Suppressor macrophage treated with lipopolysaccharide for 4 hours (primary cell): ENCODE measurements at places on chromosomes 3 and 15.

GRCh38 chr3:189166321-189166720 lies 5.5 kb upstream of the TPRG1 start:
- DNase-seq = no peak

- no peak for DNase-seq
These were observed 56.2 kb downstream of the QTRT2 start for GRCh38 chr3:114112696-114113095.

GRCh38 chr3:52246264-52246620 lies 683 bp downstream of the PPM1M start:
- no peak for DNase-seq

DNA sequence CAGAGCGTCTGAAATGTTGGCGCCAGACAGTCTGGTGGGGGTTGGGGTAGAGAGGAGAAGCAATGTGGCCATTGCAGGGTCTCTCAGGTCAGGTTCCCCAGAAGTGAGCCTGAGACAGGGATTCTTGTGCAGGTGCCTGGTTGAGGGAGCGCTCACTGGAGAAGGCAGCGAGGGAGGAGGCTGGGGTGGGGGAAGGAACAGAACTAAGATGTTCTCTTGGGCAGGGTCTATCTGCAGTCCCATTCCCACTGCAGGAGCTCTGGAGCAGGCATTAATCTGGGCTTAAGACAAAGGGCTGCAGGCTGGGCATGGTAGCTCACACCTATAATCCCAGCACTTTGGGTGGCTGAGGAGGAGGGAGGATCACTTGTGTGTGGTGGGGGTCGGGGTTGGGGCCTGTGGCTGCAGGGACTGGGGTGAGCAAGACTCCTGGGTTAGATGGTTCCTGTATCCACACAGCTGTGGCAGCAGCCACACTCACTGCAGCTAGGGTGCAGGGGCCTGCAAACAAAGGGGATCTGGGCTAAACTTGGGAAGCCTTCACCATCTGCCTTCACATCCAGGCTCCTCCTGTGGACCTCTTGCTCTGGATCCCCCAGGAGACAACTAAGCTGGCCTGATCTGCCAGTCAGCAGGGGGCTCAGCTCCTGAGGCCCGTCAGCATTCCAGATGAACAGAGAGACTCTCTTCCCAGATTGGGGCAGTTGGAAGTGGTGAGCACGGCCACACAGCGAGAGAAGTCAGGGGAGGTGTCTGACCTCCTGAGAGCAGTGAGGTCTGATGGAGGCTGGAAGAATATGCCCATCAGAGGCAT lies 172.5 kb downstream of the ABHD5 start:
- no peak for DNase-seq

DNA sequence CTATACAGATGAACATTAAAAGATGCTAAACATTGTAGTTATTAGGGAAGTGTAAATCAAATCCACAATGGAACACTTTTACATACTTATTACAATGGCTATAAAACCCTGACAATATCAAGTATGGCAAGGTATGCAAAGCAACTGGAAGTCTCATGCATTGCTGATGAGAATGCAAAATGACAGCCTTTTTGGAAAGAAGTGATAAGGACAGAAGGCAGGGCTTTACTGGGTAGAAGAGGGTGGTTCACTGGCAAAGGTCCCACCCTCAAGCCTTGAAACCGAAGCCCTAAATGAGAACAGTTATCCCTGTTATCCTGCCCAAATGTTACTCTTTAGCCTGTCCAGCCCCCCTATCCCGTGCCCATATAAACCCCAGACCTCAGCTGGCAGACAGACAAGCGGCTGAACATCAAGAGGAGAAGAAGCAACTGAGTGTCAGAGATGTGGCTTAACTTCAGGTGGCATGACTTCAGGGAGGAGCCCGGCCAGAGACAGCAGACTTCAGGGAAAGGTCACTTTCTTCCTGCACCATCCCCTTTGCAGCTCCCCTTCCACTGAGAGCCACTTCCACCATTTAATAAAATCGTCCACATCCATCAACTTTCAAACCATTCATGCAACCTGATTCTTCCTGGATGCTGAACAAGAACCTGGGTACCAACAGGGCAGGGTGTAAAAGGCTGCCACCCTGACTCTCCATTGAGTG lies 732 bp upstream of the GCSAM start:
- DNase-seq = no peak
